A549 treated with dexamethasone at 1 μM for 4 hours (cell line): ENCODE measurements at places on chromosomes 6 and 20. TPM values are rescaled to one million over a fixed set of nuclear protein-coding genes. Genes with fewer than 3 reads are reported as not detected.

Gene NMBR
- not detected in 5 replicates for total RNA-seq

Gene ATP6V1G2
- 0.42 to 0.88 TPM (median 0.78 TPM) in 5 replicates for total RNA-seq

Gene TCF15
- not detected in 5 replicates for total RNA-seq

Gene FAM83C
- total RNA-seq, result 0.07 to 0.13 TPM (median 0.11 TPM) in 5 replicates

Gene APOBEC2
- total RNA-seq, result not detected in 5 replicates

Gene ECT2L
- not detected in 5 replicates for total RNA-seq

Gene ENPP1
- 1.3 to 2.0 TPM (median 1.6 TPM) in 5 replicates for total RNA-seq

Gene AVP
- total RNA-seq, result not detected in 5 replicates
